AG04450 (cell line): ENCODE measurements at places on chromosomes 7 and 10. TPM values are rescaled to one million over a fixed set of nuclear protein-coding genes. Genes with fewer than 3 reads are reported as not detected.

DNA sequence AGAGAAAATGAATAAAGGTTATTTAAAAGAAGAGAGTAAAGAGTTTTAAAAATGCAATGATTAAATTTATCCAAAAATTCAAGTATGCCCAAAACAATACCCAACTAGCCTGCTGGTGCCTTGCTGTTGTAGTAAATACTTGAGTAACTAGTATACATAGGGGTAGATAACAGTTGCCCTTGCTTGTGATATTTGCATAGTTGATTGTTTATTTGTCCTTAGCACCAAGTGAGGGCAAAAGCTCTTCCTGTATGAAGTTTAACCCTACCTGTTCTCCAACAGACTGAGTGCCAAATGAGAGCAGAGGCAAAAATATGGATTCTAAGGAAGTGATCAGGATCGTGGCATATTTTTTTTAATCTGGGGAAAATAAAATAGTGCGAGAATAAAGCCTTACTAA is 85.0 kb downstream of the PTN start:
- no peak for DNase-seq

DNA sequence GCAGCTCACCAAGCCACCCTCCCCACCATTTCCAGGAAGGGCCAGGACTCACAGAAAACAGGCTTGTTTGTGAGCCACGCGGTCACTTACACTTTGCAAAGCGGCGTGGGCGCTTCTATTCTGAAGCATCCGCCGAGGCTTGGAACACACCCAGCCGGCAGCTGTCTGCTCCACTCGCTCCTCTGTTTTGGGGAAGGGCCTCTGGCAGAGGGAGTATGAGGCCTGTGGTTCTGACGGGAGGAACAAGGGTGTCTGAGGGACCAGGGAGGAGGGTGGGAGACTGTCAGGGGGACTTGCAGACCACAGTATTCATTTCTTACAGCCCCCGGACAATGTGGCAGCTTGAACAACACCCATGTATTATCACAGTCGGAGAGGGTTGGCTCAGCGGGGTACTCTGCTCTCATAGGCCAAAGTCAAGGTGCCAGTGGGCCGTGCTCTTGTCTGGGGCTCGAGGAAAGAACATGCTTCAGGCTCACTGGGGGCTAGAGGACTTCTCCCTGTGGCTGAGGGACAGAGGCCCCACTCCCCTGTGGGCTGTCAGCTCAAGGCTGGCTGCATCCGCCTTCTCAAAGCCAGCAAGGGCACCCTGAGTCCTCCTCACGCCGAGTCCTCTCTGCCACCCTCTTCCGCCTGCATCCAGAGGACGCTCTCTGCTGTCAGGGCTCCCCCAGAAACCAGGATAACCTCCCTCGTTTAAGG is 60.4 kb upstream of the FAM20C start:
- no peak for DNase-seq

- peak; percentile 24 for DNase-seq
These were observed 41.9 kb downstream of the MET start for GRCh38 chr7:116713918-116714317.

GRCh38 chr10:132980426-132981172 is 38.2 kb upstream of the CFAP46 start:
- DNase-seq: no peak

Gene CARD11
- polyA plus RNA-seq: 1.2 TPM in 2 replicates

Gene CXCL12
- 80.5 and 93.4 TPM in 2 replicates for polyA plus RNA-seq
